ENCODE measurements at places on chromosomes 3 and 15.

GRCh38 chr3:186644683-186645082, 4.5 kb downstream of the FETUB start:
- DNase-seq: no peak

- no peak for DNase-seq
Measured at GRCh38 chr15:70024521-70024920, 73.2 kb downstream of the TLE3 start.

- no peak for DNase-seq
Measured at GRCh38 chr3:79869461-79870312, 101.9 kb upstream of the ROBO1 start.

DNA sequence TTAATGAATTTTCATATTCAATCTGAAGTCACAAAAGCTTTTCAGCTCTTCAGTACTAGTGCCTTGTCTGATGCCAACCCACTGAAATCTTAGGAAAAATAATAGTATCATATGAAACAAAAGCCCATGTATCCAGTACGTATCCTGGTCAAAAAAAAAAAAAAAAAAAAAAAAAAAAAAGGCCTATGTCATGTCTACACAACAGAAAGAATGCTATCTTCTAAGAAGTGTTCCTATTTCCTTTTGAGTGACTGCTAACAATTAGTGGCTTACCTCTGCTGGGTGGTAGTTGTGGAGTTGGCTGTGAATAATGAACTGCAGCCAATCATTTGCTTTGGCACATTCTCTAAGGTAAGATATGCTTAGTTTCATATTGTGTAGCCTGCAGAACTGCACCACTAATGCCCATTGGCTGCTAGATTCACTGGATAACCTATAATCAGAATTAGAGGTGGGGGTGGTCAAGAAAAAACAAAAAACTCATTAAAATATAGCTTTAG, 59.6 kb downstream of the EIF3J start:
- DNase-seq: no peak

DNA sequence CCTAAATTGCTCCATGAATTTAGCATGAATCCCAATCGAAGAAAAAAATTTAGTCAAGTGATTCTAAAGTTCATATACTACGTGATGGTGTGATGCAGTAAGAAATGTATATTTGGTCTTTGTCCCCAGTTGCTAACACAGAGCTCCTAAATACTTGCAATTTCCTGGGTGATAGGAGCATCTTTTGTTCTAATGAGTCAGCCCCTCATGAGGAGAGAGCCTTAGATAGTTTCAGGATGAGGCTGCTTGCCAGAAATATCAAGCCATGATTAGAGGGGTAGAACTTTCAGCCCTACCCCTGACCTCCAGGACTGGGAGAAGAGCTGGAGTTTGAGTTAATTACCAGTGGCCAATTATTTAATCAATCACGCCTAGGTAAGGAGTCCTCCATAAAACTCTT, 170.2 kb downstream of the PDE8A start:
- no peak for DNase-seq

DNA sequence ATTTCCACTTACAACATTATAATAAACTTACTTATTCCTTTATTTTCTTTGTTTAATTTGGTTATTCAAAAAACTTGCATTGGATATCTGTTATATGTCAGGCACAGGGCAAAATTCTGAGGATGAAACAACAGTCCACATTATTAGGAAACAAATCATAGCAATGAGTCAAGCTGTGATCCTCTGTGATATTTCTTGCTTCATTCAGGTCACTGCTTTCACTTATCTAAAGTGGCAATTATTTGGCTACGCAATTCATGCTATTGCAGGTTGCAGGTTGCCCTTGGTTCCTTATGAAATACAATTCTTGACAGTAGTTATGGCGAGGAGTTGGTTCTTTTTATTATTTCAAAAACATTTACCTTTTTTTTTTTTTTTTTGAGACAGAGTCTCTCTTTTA, 66.4 kb upstream of the CNTN6 start:
- no peak for DNase-seq

DNA sequence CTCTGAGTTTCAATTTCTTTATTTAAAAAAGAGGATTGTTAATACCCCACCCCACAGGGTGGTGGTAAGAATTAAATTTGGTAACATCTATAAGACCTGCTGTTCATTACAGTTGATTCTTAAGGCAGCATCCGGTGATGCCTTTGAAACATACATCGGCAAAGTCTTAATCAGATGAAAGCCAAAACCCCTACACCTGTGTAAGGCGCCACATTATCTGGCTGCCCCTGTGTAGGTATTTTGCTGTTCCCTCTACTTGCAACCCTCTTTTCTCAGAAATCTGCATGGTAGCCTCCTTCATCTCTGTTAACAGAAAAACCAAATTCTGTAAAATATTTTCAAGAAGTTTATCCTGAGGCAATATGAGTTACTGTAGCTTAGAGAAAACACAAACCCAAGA, 90.0 kb downstream of the ST6GAL1 start:
- no peak for DNase-seq

DNA sequence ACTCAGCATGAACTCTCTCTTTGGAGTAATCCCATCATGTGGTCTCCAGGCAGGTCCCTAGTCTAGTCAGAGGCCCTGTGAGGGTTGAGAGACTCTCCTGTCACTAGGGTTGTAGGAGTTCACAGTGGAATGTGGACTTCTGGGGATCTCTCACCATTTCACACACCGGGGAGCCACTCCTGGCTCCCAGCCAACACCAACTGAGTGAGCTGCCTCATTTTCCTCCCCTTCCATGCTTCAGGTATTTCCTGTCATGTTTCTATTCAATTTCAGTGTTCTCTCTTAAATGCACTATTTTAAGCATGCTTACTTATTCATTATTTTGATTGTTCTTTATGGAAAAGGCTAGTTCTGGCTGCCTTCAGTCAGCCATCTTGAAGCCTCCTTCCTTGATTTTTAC, 467.5 kb upstream of the ARL6 start:
- DNase-seq: no peak

DNA sequence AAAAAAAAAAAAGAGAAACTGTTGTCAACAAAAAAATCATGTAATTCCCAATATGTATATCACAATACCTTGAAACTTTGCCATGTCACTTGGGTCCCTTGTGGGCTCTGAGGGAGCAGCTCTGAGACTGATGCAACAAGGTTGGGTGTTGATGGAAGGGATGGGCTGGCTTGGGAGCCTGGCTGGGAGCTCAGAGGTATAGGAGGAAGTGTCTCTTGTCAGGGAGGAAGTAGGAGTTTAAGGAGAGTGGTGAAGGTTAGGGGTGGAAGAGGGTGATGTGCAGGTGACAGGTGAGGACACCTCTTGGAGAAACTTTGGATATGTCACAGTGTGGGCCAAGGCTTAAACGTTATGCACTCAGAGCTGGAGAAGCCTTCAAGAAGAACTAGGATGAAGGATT, 2.0 kb upstream of the TM6SF1 start:
- DNase-seq: no peak

GRCh38 chr15:99082798-99083197, 22.1 kb upstream of the SYNM start:
- no peak for DNase-seq

GRCh38 chr3:122258757-122259371, 66.2 kb upstream of the CSTA start:
- peak; percentile 9 for DNase-seq

GRCh38 chr3:149442851-149443544, 31.5 kb upstream of the TM4SF4 start:
- peak; percentile 63 for DNase-seq

- no peak for DNase-seq
Measured at GRCh38 chr3:47782446-47783308, 984 bp upstream of the SMARCC1 start.

GRCh38 chr3:102124282-102124681, 275.0 kb downstream of the NFKBIZ start:
- DNase-seq: no peak

- no peak for DNase-seq
Measured at GRCh38 chr15:69154078-69154477, 6.4 kb upstream of the GLCE start.

- DNase-seq: no peak
Measured at GRCh38 chr15:92527197-92527596, 128.4 kb downstream of the FAM174B start.

DNA sequence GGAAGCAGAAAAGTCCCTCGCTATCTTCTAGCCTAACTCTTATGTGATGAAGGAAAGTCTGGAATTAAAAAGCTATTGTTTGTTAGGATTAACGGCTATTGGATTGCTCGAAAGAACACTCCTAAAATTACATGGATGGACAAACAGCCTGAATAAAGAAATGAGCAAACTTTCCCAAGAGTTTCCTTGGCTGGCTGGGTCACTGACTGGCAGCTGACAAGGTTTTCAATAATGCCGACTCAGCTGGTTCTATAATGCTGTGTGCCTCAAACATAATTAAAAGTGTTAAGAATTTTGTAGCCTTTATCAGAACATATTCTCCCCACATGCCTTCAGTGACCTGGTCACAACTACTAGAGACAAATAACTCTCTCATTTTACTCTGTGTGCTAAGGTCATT, 142.9 kb upstream of the ADAMTS9 start:
- DNase-seq: no peak

GRCh38 chr3:150811984-150812383, 49.0 kb upstream of the SIAH2 start:
- DNase-seq: no peak

DNA sequence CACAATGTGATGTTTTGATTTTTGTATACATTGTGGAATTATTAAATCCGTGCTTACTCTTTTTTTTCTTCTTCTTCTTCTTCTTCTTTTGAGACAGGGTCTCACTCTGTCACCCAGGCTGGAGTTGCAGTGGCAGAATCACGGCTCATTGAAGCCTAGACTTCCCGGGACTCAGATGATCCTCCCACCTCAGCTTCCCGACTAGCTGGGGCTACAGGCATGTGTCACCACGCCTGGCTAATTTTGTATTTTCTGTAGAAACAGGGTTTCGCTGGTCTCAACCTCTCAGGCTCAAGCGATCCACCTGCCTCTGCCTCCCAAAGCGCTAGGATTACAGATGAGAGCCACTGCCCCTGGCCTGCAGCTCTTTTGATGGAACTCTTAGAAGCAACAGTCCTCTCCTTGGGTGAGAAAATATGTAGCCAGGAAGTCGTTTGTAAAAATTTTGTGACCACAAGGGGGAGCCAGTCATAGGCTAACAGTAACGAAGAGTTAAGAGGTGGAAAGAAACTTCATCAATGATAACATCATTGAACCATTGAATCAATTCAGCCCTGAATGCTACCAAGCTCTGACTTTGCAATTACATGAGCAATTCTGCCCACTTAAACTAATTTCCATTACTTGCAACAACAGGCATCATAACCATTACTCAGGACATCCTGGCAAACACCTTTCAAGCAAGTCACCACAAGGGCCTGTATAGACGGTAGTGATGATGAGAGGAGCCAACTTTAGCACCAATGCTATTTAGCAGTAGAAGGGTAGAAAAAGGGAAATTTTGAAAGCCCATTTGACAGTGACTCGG, 16.7 kb upstream of the CMTM7 start:
- DNase-seq: peak; percentile 34

- no peak for DNase-seq
Measured at GRCh38 chr15:94793641-94794040, 562.3 kb downstream of the MCTP2 start.

DNA sequence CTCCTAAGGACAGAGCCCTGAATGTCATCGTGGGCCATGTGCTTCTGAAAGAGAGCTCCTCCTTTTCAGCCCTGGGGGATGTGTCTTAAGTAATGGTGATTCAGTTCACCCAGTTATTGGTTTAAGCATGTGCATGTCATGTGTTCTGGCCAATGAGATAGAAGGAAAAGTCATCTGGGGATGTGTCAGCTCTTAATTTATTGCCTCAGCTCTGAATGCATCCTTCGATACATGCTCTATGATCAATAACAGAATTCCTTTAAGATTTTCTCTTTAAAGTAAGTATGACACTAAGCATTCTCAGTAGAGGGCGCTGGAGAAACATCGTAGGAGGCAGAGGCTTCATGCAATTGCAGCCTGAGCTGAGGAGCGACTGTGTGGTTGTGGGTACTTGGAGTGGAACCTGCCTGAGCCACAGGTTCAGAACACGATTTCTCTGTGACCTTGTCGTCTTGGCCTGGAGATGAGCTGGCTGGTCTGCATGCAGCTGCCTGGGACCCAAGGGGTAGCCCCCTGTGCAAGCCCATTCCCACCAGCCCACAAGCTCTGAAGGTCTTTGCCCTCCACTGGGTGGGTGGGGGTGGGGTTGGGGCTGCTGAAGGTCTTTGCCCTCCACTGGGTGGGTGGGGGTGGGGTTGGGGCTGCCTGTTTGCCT, 69.5 kb downstream of the C3orf38 start:
- no peak for DNase-seq

DNA sequence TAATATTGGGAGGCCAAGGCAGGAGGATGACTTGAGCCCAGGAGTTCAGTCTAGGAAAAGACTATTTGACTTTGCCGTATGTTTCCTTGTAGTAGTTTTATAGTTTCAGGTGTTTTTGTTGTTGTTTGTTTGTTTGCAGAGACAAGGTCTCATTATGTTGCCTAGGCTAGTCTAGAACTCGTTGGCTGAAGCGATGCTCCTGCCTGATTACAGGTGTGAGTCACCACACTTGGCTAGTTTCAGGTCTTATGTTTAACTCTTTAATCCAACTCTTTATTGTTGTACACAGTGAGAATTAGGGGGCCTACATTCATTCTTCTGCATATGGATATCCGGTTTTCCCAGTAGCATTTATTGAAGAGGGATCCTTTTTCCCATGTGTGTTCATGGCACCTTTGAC, 32.0 kb downstream of the FAIM start:
- DNase-seq: no peak

DNA sequence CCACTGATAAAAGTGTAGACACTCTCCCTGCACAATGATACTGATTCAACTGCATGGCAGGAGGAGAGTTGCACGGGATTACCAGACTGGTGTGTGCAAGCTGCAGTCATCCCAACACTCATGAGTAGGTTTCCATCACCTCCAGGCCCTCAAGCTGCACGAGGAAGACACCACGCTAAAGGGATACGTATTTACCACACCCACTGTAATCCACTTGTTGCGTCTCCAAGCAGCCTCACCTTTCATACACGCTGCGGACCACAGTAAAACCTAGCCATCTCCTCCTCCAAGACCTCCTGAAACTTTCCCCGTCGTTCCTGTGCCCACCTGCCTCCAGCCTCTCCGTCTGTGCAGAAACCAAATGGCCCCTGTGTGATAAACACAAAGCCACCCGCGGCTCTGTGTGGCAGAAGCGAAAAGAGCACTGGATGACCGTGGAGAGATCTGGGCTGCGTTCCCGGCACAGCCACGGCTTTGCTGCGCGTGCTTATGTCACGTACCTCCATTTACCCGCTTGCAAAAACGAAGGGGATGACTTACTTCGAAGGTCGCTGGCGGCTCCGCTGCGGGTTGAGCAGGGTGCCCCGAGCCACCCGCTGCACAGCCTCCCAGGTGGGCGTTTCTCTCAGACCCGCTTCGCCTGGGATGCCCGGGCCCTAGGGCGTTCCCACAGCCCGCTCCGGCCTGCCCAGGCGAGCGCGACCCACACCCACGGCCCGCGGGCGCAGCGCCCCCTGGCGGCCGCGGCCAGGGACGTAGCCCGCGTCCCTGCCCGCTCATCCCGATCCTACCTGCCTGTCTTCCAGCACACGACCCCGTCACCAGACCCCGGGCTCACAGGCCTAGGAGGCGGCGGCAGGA, 643 bp downstream of the ABCC5 start:
- DNase-seq: no peak
